ENCODE measurements at places on chromosomes 4 and X.

DNA sequence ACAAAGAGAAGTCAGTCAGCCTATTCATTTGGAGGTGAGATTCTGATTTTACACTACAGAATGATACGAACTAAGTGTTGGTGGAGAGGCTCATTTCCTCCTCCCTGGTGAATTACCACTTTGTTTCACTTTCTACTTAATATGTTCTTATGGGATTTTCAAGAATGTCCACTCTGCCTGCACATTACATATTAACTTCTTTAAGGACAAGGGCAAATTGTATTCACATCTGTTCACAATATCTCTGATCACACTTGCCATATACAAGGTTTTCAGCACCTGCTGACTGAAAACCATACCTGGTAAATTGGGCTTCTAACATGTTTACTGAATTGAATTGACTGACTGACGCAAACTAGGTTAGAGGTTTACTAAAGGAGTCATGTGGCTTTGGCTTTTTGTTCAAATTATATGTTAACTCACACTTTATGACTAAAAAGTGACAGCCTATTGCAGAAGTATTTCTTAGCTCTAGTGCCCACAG is 188.4 kb upstream of the MBNL3 start:
- no peak for DNase-seq

GRCh38 chr4:102867278-102868152 is 1.3 kb upstream of the CISD2 start:
- no peak for DNase-seq

- DNase-seq: no peak
Observed at GRCh38 chr4:121838136-121838535, 14.5 kb upstream of the CCNA2 start.

GRCh38 chr4:115126491-115126890 is 13.1 kb upstream of the NDST4 start:
- DNase-seq: no peak

- DNase-seq: peak; percentile 69
Observed at GRCh38 chr4:40395908-40396793, 61.0 kb downstream of the CHRNA9 start.

Data from NCI-H2107 (cell line).